ENCODE measurements at places on chromosomes 1 and 21.

- no peak for DNase-seq
These were observed 22.7 kb downstream of the CLIC6 start for GRCh38 chr21:34691390-34692032.

DNA sequence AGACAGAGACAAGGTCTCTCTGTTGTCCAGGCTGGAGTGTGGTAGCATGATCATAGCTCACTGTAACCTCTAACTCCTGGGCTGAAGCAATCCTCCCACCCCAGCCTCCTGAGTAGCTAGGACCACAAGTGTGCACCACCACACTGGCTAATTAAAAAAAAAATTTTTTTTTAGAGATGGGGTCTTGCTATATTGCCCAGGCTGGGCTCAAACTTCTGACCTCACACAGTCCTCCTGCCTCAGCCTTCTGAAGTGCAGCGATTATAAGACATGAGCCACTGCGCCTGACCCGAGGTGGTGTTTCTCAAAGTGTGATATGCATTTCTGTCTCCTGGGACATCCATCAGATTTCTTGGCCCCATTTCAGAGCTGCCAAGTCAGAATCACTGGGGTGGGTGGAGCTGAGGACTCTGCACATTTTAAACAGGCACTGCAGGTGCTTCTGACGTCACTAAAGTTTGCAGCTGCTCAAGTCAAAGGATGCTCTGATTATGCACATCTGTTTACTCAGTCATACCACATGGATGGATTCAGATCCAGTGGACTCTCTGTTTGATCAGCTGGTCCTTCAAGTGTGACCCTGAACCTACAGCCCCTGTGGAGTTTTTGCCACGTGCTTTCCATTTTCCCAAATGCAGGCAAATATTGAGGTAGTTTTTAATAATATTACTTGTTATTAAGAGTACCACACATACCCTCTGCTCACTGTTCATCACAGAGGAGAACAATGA lies 21.4 kb downstream of the TGFB2 start:
- no peak for DNase-seq

- no peak for DNase-seq
These were observed 648.9 kb upstream of the CXADR start for GRCh38 chr21:16863908-16864307.

- no peak for DNase-seq
These were observed 30.7 kb downstream of the PPP2R5A start for GRCh38 chr1:212315907-212316306.

GRCh38 chr1:15056515-15057285 lies 96.8 kb upstream of the TMEM51 start:
- DNase-seq: no peak

DNA sequence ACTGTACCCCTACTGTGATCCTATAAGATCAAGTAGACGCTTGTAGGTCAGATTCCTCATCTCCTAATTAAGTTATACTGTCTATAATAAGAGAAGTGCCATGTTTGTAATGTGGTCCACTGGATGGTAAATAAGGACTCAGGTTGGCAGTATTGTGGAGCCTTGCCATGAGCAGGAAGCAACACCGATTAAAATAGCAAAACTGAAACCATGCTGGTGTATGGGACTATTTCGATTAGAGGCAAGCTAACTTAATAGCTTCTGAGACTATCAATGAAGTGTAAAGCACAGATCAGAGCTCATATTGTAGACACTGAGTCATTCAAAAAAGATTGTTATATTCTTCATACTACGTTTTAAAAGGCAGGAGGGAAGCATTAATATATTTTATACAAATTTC lies 348.8 kb downstream of the HHAT start:
- DNase-seq: no peak

GRCh38 chr1:227437495-227438008 lies 119.3 kb upstream of the CDC42BPA start:
- DNase-seq: no peak

- DNase-seq: no peak
These were observed 90.2 kb upstream of the SGIP1 start for GRCh38 chr1:66443793-66444192.

- DNase-seq: no peak
These were observed 26.6 kb upstream of the SOX13 start for GRCh38 chr1:204046346-204046745.

DNA sequence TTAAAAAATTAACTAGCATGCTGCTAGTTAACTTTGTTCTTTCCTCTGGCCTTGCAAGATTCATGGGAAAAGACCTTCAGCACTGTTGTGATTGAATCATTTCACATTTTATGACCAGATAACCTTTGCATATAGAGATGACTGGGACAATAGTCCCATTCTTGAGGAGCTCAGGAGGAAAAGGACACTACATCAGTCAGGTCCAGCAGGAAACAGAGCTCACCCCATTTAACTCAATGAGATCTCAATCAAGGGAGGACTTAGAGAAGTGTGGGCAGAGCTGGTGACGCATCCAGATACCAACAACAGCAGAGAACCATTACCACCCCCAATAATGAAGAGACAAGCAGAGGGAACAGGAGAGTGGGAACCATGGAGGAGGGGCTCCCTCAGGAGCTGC lies 109.4 kb upstream of the GUCA2B start:
- DNase-seq: no peak

GRCh38 chr1:77543822-77544448 lies 138.5 kb downstream of the ZZZ3 start:
- no peak for DNase-seq

DNA sequence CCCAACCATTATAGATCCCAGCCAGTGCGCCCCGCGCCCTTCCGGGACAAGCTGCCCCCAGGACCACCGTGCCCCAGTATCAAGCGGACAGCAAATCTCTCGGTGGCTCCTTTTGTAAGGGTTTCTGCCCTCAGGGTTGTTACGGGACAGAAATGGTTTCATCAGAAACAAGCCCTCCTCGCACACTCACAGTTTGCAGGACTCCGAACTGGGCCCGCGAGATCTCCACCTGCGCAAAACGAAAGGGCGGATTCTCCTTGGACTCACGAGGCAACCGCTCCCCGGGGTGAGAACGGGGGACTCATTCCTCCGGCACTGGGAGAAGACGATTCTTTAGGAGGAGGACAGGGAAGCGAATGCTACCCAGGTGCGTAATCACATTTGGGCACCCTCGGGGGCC lies 51.1 kb upstream of the H6PD start:
- DNase-seq: no peak

- DNase-seq: no peak
These were observed 18.1 kb upstream of the SHE start for GRCh38 chr1:154520333-154520732.

- DNase-seq: no peak
These were observed 76.0 kb downstream of the DNM3 start for GRCh38 chr1:171917331-171917730.

DNA sequence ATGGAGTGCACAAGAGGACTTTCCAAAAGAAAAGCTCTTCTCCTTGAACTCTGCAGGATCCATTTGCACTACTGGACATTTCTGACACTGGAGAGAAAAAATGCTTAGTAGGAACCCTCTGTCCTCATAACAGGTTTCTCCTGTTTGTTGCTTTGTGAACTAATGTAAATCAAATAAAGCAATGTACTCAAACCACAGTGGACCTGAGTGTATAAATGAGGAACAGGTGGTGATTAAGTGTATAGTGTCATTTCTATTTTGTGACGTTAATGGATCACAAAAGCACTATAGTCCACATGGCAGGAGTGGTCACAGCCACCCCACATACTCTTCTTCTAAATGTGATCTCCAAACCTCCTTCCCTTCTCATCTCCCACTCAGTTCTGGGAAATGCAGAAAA lies 268.4 kb upstream of the DUSP10 start:
- DNase-seq: no peak

DNA sequence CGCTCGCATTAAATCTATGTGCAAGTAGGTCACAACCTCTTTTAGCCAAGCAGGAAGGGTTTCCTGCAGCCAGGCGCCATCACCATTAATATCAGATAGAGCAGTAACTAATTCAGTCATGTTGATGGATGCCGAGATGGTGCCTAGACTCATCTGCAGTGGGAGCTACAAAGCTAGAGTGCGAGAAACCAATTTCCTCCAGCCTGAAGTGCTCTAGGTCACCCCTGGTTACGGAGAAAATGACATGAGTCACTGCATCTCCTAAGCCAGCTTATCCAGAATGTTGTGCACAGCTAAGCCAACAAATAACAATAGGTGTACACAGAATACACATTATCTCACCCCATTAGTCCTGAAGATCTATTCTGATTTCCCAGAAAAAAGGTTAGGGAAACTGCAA lies 36.0 kb downstream of the OVAAL start:
- no peak for DNase-seq

GRCh38 chr1:116854716-116855115 lies 55.0 kb upstream of the PTGFRN start:
- no peak for DNase-seq

- DNase-seq: no peak
These were observed 48.6 kb upstream of the PTGFRN start for GRCh38 chr1:116861137-116861536.

DNA sequence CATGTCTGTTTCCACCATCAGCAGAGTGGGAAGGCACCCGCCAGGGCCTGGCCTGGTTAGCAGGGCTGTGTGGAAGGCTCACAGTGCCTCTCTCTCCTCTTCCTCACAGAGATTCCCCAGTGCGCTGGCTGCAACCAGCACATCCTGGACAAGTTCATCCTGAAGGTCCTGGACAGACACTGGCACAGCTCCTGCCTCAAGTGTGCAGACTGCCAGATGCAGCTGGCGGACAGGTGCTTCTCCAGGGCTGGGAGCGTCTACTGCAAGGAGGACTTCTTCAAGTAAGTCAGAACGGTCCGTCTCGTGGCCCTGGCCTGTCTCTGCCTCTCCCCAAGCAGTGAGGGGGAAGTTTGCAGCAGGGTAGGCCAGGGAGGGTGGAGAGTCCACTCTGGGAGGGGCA lies 18.1 kb downstream of the LHX4 start:
- no peak for DNase-seq

GRCh38 chr1:81550753-81551152 lies 250.0 kb upstream of the ADGRL2 start:
- no peak for DNase-seq

GRCh38 chr1:196910215-196910614 lies 22.4 kb downstream of the CFHR4 start:
- DNase-seq: no peak

GRCh38 chr1:94590203-94591137 lies 48.9 kb upstream of the F3 start:
- DNase-seq: no peak

DNA sequence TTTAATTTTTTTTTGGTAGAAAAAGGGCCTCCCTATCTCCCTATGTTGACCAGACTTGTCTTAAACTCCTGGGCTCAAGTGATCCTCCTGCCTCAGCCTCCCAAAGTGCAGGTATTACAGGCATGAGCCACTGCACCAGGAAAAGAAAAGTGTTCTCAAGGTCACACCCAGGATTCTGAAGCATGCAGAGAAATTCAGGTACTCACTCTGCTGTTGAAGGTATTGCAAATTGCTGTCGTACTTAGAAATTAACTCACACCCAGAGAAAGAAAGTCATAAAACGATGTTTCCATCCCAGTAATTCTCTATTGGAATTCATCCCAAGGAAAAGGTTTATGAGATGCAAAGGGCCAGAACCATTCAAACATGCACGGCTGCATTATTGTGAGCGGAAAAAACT lies 73.7 kb downstream of the DHRS3 start:
- DNase-seq: no peak

DNA sequence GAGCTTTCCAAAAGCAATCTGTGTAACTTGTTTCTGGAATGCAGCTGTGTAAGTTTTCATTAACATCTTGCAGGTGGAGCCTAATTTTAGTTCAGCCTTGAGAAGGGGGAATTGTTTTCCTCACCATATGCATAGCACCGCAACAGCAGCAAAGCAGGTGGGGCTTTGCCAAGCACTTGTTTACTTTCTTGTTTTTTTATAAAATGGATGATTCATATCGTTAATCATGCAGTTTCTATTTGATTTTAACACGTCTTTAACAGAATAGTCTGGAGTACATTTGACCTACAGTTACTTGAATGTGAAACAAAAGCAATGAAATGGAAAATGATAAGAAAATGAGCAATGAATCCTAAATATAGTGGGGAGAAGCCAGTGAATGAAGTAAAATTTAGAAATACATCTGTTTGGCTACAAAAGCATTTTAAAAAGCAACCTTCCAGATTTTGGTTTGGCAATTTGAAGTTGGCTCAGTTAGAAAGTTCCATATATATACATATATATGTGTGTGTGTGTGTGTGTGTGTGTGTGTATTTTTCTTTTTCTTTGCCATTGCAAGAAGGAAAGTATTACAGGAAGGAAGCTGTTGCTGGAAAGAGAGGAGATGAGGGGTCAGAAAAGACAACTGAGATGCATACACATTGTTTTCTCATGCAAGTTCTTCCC lies 119.0 kb upstream of the ADGRL2 start:
- no peak for DNase-seq

DNA sequence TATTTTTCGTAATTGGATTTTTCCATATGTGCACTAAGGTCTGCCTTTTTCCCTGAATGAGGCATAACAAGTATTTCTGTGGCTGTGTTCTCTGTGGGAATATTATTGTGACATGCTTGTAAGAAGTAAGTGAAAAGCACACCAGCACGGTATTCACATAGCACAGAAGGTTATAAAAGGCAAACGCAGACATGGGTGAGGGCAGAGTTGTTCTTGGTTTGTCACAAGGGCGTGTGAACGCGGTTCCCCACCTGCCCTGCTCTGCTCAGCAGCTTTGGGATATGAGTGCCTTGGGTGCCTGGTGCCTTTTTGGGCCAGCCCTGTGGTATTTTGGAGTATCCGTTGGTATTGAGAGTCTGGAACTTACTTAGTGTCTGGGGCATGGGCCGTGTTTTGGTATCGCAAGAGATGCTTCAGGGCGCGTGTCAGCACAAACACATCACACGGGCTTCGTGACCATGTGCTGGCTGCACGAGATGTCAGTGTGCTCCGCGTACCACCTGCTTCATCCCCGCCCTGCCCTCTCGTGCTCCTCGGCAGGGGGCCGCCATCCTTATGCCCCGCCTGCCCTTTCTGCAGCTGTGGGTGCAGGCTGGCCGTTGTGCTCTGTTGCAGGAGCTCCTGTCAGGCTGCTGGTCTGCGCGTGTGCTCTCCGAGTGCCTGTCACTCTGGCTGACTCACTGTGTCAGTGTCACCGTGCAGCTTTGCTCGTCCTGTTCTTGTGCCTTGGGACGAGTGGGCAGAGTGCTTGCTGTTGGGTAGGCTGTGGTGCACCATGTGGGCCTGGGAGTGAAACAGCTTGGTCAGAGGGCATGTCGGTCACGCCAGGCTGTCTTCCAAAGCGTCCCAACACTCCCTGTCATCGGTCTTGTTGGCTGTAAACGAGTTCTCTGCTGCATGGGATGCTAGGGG lies 15.0 kb downstream of the SKI start:
- DNase-seq: no peak

GRCh38 chr1:156384007-156384406 lies 15.0 kb downstream of the RHBG start:
- DNase-seq: no peak

- DNase-seq: no peak
These were observed 91.8 kb downstream of the SETD4 start for GRCh38 chr21:35968564-35968963.

GRCh38 chr1:47624531-47624930 lies 186.7 kb downstream of the FOXD2 start:
- DNase-seq: no peak

- no peak for DNase-seq
These were observed 53.0 kb downstream of the LRRC71 start for GRCh38 chr1:156973417-156973816.

GRCh38 chr1:116721451-116722007 lies 32.7 kb upstream of the CD2 start:
- DNase-seq: no peak

Measured in effector CD4-positive, alpha-beta T cell (primary cell).